CD4-positive, alpha-beta T cell (primary cell): ENCODE measurements at places on chromosomes 6 and 20. TPM values are rescaled to one million over a fixed set of nuclear protein-coding genes. Genes with fewer than 3 reads are reported as not detected.

MOG gene
- total RNA-seq: not detected

SLC22A16 gene
- total RNA-seq: not detected

PKIG gene
- total RNA-seq: 2.4 TPM

C6orf163 gene
- 1.4 TPM for total RNA-seq

VIP gene
- total RNA-seq: not detected

RIPOR3 gene
- total RNA-seq: not detected

DNA sequence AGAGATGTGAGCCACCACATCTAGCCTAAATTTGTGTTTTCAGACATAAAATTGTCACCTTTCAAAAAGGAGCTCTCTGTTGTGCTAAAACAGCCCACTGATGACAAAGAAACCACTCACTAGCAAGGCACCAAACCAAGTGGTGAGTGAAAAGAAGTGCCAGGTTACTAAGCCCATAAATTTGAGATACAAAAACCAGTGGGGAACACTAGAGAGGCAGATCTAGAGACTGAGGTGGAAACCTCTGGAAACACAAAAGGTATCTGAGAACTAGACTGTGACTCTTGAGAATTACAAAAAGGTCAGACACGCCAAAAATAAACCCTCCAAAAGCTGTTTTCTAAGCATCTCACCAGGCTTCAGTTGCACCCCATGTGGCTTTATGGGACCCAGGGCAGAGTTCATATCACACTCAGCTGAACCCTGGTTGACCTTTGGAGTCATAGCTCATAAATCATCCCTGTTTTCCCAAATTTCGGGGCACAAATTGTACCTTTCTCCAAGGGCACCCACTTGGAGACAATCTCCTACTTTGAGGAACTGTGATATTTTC is 24.2 kb downstream of the SAMD3 start:
- DNase-seq: no peak

DNA sequence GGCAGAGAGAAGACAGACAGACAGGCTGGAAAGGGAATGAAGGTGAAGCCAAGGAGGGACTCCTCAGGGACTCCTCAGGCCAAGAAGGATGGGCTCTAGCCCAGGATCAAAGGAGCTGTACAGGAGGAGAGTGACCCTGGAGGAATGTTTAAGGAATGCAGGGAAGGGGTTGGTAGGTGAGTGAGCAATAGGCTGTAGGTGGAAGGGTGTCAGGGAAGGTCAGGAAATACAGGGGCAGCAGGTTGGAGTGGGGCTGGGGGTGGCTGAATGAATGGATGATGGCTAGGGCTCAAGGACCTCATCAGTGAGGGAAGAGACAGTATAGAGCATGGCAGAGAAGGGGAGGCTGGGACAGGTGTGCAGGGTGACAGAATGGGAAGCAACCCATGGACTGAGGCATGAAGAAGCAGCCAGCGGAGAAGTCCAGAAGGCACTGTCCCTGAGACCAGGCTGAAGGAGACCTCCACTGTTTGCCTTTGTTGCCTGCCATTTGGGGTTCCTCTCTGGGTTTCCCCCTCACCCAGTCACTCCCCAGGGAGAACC is 13.2 kb downstream of the SYNGAP1 start:
- no peak for DNase-seq

DNA sequence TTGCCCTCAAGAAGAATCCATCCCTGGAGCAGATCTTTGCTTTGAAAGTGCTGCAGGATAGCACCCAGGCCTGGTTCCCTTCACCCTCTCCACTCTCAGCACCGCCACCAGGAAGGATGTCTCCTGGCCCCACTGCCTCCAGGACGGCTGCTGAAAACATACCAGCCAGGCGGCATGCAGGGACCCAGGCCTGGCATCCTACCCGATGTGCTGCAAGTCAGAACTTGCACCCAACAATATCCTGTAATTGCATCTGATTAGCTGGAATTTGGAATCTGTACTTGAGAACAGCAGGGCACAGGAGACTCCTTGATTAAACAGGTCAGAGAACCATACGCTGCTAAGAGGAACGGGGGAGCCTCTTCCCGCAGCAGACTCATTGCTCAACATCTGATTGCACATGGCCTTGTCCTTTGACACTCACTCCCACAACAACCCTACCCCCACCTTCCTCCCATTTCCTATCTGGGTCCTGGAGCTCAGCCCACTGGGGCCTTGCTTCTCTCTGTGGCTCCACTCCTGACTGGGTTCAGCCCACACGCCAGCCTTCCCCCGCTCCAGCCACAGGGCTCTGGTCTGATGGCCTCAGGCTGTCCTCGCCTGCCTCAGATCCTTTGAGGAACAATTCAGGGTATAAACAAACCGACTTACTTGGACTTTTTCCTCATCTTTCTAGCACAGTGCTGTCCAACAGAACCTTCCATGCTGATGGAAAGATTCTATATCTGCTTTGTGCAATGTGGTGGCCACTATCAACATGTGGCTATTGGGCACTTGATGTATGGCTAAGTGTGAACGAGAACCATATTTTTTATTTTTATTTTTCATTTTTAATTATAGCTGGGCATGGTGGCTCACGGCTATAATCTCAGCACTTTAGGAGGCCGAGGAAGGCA is 78.0 kb downstream of the FGD2 start:
- DNase-seq: no peak

DNA sequence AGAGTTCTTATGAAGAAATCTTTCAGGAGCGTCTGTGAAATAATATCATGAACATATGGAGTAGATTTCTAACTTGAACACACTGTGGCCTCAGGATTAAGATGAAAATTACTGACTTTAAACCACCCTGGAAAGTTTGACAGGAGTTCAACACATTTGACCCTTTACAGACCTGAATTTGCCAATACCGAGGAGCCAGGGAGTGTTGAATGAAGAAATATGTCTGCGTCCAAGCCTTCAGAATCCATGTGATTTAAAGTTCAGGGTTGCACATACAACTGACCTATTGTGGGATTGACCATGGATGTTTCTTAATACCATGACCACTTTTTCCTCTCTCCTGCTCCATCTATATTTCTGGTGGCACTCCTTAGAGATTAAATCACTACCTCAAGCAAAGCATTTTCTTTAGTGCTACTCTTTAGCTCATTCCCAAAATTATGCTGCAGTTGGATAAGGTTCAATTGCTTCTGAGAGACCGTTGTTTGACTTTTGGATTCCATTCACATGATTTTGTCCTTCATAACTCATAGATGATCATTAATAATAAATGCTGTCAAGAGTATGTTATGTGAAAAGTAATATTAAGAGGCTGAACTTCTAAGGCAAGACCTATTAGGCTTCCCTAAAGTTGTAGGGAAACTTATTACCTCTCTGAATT is 57.4 kb downstream of the PRL start:
- no peak for DNase-seq

GRCh38 chr6:90304308-90304707 is 7.7 kb upstream of the BACH2 start:
- DNase-seq: no peak

DNA sequence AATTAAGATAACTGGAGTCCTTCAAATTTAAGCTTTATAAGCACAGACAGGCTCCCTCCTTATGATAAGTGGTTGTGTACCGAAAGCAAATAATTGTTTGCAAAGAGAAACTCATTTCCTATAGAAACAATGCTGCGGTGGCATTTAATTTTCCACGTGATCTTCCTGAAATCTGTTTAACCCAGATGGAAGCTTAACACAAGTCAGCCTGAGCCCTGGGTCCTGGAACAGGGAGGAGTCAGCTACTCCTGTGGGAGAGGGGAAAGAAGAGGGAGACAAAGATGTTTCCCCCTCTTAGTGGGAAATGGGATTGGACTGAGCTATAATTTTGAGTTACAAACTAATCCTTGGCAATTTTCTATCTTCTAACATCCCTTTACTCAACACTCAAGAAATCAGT is 136.5 kb downstream of the ELOVL4 start:
- DNase-seq: no peak

GRCh38 chr6:136745300-136745699 is 47.0 kb downstream of the MAP3K5 start:
- DNase-seq: no peak

DNA sequence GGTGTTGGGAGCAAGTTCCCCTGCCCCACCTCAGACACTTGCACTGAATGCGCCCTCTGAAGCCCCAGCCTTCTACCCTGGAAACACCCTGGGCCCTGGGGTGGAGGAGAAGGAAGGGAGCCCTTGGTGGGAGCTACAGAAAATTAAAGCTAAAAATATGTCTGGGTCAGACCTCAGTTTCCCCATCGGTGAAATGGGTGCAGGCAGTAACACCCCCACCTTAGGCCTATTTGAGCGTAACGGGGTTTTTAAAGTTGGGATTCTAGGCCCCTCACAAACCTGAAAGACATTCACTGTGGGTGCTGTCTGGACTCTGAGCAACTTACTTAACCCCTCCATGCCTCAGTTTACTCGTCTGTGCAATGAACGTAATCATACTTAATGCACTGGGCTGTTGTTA is 19.3 kb upstream of the CDH22 start:
- no peak for DNase-seq

DNA sequence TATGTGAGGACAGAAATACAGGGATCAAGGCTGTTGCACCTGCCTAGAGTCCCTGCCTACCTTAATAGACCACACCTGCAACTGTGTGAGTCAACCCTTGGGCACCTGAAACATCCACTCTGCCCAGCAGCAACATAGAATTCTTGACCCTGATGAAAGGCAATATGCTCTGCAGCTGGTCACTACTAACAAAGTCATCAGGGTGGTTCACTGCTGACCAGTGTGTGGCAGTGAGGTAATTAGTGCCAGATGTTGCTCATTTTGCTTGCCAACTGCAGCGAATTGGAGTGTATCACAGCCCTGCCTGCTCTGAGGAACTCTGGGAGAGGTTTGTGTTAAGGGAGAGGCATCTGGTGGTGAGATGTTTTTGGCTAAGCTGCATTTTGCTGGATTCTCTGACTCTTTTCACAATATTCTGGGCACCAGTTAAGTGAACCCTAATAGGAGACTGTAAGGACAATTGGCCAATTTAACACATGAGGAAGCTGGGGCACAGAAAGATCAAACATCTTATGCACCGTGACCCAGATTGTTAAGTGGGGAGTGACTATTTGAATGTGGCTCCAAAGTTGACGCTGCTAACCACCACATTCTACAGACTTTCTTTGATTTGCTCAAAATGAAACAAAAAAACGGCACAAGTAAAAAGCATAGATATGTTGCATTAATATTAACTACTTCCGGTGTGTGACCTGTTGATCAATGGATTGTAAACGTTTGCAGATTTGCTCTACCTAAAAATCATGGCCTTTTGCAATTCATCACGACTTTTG is 61.9 kb upstream of the OPRM1 start:
- no peak for DNase-seq

DNA sequence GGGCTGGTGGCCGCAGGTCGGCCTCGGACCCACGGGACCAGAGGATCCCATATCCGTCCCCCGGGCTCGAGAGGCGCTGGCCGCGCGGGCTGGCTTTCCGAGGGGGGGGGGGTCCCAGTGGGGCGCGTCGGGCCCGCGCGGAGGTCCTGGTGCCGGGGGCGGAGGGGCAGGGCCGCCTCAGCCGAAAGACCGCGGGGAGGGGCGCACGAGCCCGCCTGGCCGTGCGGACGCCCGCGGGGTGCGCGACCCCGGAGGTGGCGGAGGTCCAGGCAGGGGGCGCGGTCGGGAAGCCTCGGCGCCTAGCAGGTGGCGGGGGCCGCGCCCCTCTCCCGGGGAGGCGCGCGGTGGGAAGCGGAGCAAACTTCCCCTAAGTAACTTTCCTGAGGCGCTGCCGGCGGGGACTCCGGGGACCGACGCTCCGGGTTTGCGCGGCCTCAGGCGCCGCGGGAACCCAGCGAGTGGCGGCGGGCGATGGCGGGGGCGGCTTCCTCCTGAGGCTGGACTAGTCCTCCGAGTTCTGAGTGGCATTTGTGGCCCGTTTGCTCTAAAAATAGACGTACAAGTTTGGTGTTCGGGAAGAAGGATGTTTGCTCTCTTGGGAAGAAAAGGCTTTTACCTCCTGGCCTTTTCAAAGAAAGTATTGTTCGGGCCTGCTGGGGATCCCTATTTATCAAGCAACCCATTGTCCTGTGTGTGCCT is 26.5 kb upstream of the BTBD3 start:
- no peak for DNase-seq

GRCh38 chr6:23218751-23219150 is 649.4 kb downstream of the HDGFL1 start:
- DNase-seq: no peak

DNA sequence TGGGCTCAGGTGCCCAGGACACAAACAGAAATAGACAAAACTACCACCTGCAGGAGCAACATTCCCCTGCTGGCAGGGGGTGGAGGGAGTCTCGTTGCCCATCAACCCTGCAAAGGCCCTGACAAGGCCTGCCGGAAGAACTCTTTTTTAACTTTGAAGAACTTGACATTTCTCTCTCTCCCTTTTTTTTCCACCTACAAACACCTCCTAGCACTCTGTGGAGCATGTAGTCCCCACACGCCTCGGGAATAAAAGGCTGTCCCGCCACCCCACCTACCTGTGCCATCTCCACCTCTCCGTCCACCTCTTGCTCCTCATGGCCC is 54.8 kb downstream of the GNAS-AS1 start:
- DNase-seq: no peak

DNA sequence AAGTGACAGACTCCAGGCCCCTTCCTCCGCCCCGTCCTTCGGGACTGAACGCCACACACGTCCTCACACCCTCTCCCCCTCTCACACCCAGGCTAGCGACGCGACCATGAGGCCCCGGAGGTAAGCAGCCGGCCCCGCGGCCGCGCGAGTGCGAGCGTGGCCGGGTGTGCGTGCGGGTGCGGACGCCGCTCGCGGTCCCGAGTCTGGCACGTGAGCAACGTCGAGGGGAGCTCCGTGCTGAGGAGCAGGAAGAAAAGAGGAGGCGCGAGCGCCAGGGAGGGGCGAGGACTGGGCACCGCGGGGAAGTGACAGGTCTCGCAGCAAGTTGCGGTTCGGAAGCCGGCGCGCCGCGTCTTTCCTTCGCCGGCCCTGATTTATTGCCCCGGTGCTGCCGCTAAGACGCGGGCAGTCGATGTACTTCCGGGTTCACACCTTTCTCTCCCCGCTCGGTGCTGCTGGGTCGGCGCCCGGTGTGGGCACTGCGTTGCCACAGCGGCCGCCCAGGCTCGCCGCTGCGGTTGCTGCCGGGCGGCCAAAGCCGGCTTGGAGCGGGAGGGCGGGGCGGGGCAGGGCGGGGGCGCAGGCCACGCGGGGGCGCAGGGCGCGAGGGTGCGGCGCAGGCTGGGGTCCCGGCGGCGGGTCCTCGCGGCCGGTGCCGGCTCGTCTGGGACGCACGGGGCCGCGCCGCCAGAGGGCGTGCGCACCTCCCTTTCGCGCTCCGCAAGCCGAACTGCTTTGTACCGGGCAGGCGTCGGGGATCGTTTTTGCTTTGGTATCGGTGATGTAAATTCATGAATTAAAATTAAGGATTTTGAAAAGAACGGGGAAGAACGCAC is 15.8 kb upstream of the LIN28B start:
- DNase-seq: no peak

GRCh38 chr6:118083711-118084110 is 176.6 kb downstream of the SLC35F1 start:
- DNase-seq: no peak

GRCh38 chr20:33014336-33015113 is 7.0 kb downstream of the BPIFB2 start:
- no peak for DNase-seq

DNA sequence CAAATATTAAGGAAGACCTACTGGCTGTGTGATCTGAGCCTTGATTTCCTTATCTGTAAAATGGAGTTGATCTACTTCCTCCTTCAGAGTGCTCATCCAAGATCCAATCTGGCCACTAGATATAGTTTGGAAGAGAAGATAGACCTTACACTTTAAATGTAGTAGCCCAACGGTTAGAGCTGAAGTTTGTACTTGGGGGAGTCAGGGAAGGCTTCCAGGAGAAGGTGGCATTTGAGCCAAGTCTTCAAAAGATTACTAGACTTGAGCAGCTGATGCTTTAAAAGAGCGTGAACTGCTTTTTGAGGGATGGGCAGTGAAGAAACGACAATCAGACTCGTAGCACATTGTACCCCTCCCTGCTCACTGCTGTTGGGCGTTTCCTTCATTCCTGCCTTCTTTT is 3.6 kb downstream of the LBP start:
- no peak for DNase-seq
